Stimulated activated CD8-positive, alpha-beta memory T cell treated with anti-CD3 and anti-CD28 coated beads, Interleukin-4, amount 100 ng/mL, for 4 hours (primary cell): ENCODE measurements at places on chromosomes 7 and 10.

- DNase-seq = no peak
Measured at GRCh38 chr7:20151708-20152456, 65.3 kb downstream of the MACC1 start.

DNA sequence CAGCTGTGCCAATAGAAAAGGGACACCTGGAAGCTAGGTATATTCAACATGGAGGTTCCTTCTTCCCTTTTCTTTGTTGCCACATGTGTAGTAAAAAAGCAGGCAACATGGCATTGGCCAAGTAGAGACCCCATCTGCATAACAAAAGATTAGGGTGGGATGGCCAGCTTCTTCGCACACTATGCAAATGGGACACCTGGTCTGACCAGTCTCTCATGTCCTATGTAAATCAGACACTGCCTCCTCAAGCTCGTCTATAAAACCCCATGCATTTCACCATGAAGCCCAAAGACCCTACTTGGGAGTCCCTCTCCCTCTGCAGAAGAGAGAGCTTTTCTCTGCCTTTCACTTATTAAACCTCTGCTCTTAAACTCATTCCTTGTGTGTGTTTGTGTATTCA, 53.9 kb downstream of the MYL10 start:
- DNase-seq = no peak

DNA sequence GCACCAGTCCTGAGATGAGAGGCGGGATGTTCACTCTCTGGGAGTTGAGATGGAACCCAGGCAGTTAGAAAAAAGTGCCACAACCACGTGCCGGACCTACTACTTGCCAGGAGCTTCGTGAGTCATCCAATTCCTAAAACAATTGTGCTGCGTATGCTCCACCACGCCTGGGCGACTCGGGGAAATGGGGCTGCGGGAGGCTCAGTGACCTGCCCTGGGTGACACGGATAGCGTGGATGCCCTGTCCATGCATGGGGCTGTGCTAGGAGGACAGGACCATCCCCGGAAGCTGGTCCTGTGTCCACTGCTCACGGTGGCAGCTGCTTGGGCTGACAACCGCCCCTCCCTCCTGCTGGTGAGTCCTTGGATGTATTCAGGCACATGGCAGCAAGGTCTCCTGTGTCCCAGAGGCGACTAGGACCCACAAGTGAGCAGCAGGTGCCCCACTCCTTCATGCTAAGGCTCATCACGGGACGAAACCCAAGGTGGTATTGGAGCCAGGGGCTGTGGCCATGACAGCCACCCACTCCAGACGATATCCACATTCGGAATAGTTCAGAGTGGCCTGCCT, 90.4 kb downstream of the BMS1 start:
- DNase-seq = no peak

DNA sequence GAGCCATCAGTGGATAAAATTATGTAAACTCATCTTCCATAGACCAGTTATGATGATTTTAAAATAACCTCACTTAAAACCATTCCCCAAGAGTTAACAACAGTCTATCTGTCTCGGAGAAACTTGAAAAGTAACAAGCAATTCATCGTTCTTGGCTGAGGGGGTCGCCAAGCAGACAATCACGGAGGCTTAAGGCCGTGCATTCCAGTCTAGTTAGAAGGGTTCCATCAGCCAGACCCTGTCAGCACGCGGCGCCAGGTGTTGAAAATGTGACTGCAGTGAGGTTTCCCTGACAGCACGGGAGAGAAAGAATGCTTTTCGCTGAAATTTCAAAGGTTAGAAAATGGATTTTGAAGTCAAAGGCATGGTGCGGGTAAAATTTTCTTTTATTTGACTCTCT, 1025.0 kb upstream of the CELF2 start:
- no peak for DNase-seq
